Neuronal stem cell (in vitro differentiated cells): ENCODE measurements at places on chromosomes 16 and 17.

DNA sequence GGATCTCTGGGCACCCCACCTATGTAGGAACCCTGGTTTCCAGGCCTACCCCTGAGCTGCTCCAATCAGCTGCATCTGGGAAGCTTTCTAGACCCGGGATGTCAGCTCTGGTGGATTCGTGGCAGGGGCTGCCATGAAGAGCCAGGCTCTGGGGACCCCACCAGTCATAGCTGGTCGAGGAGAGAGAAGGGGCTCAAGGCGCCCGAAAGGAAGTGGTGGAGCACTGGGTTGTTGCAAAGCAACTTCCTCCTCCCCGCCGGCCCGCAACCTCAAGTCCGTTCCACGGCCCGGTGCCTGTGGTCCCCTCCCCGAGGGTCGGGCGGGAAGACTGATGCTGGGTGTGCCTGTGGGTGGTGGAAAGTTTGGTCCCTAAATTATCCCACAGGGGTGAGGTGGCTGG lies 10.2 kb downstream of the TBKBP1 start:
- H3K36me3 ChIP-seq, result peaks cover 5% of the 10 kb centered on the region
- no peak overlapping the region for H3K27ac ChIP-seq
- no peak overlapping the region for H3K4me3 ChIP-seq
- no peaks in the 10 kb centered on the region for H3K27me3 ChIP-seq
- no peak for DNase-seq

GRCh38 chr17:3534881-3535252 lies 22.7 kb downstream of the TRPV3 start:
- DNase-seq, result no peak
- H3K27me3 ChIP-seq, result no peaks in the 10 kb centered on the region
- H3K4me1 ChIP-seq, result peaks cover 31% of the 10 kb centered on the region
- H3K36me3 ChIP-seq, result no peaks in the 10 kb centered on the region
- peak overlapping the region; percentile 44 for H3K27ac ChIP-seq

GRCh38 chr16:79408355-79408754 lies 192.2 kb downstream of the MAF start:
- H3K36me3 ChIP-seq, result no peaks in the 10 kb centered on the region
- DNase-seq, result no peak
- H3K27ac ChIP-seq, result no peak overlapping the region
- no peak overlapping the region for H3K4me3 ChIP-seq
- H3K4me1 ChIP-seq, result peaks cover 4% of the 10 kb centered on the region
- H3K27me3 ChIP-seq, result no peaks in the 10 kb centered on the region

GRCh38 chr16:88762941-88763340 lies 22.1 kb downstream of the PIEZO1 start:
- H3K27me3 ChIP-seq, result no peaks in the 10 kb centered on the region
- peak overlapping the region; percentile 7 for H3K27ac ChIP-seq
- H3K4me3 ChIP-seq, result no peak overlapping the region
- DNase-seq, result no peak

DNA sequence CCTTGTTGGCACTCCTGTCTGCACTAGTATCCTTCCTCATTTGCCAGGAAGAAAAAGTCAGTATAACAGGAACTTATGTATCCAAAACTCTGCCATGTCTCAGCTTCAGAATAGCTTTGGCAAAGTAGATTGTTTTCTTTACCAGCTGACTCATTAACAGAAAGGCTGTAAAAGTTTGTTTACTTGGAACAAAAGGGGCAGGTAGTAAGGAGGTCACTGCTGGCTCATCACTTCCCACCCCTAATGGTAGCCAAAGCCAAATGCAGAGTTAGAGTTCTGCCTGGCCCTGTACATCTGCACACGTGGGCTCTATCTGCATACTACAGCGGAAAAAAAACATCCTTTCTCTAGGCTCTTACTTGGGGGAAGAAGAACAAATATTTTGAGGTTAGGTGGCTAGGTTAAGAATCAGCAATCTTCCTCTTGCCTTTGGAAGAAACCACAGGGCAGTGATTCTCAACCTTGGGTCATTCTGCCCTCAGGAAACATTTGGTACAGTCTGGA lies 90.9 kb upstream of the BCAR1 start:
- H3K27me3 ChIP-seq, result no peaks in the 10 kb centered on the region
- DNase-seq, result no peak
- H3K4me1 ChIP-seq, result peaks cover 50% of the 10 kb centered on the region

- H3K27me3 ChIP-seq, result no peaks in the 10 kb centered on the region
- H3K27ac ChIP-seq, result no peak overlapping the region
- H3K36me3 ChIP-seq, result peaks cover 3% of the 10 kb centered on the region
- H3K4me1 ChIP-seq, result no peaks in the 10 kb centered on the region
- no peak for DNase-seq
These were observed 5.0 kb downstream of the CCDC47 start for GRCh38 chr17:63768433-63768832.
